ENCODE measurements at places on chromosomes 13 and 19. TPM values are rescaled to one million over a fixed set of nuclear protein-coding genes. Genes with fewer than 3 reads are reported as not detected.
A peak's percentile ranks its signal among the peaks of the same experiment; 100 is the strongest.

DMRTC2 gene
- total RNA-seq = not detected

LENG8 gene
- total RNA-seq = 209 TPM

ZSWIM9 gene
- total RNA-seq = 9.2 TPM

ATP7B gene
- 0.91 TPM for total RNA-seq

IGFL4 gene
- total RNA-seq = not detected

LILRA5 gene
- total RNA-seq = not detected

LSR gene
- total RNA-seq = 1.0 TPM

DNA sequence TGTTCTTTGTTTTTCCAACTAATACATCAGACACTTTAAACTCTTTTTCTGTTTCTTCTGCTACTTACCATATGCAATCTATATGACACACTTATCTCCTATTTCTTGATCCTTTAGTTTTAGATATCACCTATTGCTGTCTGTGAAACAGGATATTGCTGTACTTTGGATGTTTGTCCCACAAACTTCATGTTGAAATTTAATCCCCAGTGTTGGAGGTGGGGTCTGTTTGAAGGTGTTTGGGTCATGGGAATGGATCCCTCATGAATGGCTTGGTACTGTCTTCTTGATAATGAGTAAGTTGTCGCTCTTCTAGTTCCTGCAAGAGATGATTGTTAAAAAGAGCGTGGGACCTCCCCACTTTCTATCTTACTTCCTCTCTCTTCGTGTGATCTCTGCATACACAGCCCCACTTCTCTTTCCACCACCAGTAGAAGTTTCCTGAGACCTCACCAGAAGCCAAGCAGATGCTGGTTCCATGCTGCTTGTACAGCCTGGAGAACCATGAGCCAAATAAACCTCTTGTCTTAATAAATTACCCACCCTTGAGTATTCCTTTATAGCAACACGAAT lies 244.2 kb downstream of the NHLRC3 start:
- no peaks in the 10 kb centered on the region for H3K36me3 ChIP-seq
- H3K4me3 ChIP-seq = no peak overlapping the region
- no peak for DNase-seq
- no peaks in the 10 kb centered on the region for H3K4me1 ChIP-seq
- no peak overlapping the region for H3K27ac ChIP-seq

GRCh38 chr13:79459906-79460305 lies 21.0 kb upstream of the NDFIP2 start:
- peaks cover 27% of the 10 kb centered on the region for H3K36me3 ChIP-seq
- DNase-seq = no peak
- peak overlapping the region; percentile 10 for H3K27ac ChIP-seq

GRCh38 chr13:73820688-73821087 lies 313.5 kb downstream of the KLF12 start:
- H3K4me3 ChIP-seq = no peak overlapping the region
- no peak overlapping the region for H3K27ac ChIP-seq
- H3K4me1 ChIP-seq = peaks cover 10% of the 10 kb centered on the region

GRCh38 chr19:39200066-39200802 lies 3.5 kb downstream of the NCCRP1 start:
- H3K4me3 ChIP-seq = no peak overlapping the region
- H3K4me1 ChIP-seq = peaks cover 5% of the 10 kb centered on the region
- no peak for DNase-seq

GRCh38 chr19:46571495-46571894 lies 29.6 kb upstream of the CALM3 start:
- H3K36me3 ChIP-seq = no peaks in the 10 kb centered on the region
- no peak overlapping the region for H3K27ac ChIP-seq
- peak; percentile 13 for DNase-seq
- peaks cover 10% of the 10 kb centered on the region for H3K4me1 ChIP-seq
- no peak overlapping the region for H3K4me3 ChIP-seq

- H3K27ac ChIP-seq = no peak overlapping the region
- no peak for DNase-seq
- H3K4me1 ChIP-seq = peaks cover 44% of the 10 kb centered on the region
Observed at GRCh38 chr13:50069261-50069660, 54.0 kb downstream of the KCNRG start.

DNA sequence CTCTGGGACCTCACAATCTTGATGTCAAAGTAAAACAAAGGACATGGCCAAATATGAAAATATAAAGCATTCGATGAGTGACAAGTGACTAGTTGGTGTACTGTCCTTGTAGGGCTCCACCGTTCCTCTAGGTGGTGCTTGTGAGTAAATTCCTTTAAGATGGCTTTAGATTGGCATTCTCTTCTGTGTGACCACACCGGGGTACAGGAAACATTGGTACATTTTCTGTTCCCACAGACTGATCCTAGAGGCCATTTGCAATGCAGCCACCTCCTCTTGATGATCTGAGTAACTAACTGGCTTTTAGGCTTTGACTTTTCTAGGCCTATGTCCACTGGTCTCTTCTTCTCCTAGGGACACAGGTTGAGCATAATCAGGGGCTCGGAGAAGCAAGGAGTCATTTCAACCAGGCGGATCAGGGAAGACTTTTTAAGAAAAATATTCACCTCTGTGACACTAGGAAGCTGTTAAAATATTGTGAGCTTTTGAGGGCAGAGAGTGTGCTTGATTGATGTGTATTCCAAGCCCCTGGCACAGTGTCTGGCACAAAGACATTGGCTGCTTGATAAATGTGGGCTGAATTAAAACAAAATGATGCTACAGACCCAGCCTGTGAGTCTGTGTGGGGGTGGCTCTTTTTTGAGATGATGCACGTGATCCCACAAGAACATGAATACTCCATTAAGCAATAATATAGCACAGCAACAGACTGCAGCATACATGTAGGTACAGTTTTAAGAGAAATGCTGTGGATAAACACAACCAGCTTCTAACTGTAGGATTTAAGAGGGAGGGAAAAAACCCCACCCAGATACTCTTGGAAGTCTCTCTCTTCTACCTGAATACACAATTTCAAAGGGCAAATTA lies 21.0 kb downstream of the EPSTI1 start:
- H3K27me3 ChIP-seq = no peaks in the 10 kb centered on the region
- peak overlapping the region; percentile 64 for H3K27ac ChIP-seq
- no peak for DNase-seq
- peaks cover 51% of the 10 kb centered on the region for H3K36me3 ChIP-seq
- no peak overlapping the region for H3K4me3 ChIP-seq

GRCh38 chr19:48672994-48673393 lies at the start of gene NTN5:
TSS of gene NTN5 (minus strand) at chr19:48673017. CDS start at chr19:48670986, 2,031 bp downstream.
- no peak for DNase-seq
- H3K4me1 ChIP-seq = peaks cover 5% of the 10 kb centered on the region
- no peaks in the 10 kb centered on the region for H3K27me3 ChIP-seq
- H3K36me3 ChIP-seq = no peaks in the 10 kb centered on the region
- no peak within 1 kb of the TSS for H3K4me3 ChIP-seq

DNA sequence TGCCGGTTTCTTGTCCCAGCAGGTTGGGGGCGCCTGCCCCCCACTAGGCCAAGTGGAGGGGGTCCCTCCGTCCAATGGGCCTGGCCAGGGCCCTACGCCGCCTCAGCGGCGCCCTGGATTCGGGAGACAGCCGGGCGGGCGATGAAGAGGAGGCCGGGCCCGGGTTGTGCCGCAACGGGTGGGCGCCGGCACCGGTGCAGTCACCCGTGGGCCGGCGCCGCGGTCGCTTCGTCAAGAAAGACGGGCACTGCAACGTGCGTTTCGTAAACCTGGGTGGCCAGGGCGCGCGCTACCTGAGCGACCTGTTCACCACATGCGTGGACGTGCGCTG lies 6.2 kb downstream of the KCNJ14 start:
- H3K27me3 ChIP-seq = no peaks in the 10 kb centered on the region
- H3K36me3 ChIP-seq = peaks cover 15% of the 10 kb centered on the region
- no peak overlapping the region for H3K27ac ChIP-seq
- no peak overlapping the region for H3K4me3 ChIP-seq
- H3K4me1 ChIP-seq = peaks cover 3% of the 10 kb centered on the region

GRCh38 chr13:111114362-111115060 lies 599 bp upstream of the ARHGEF7 start:
- peak overlapping the region; percentile 83 for H3K4me3 ChIP-seq
- H3K4me1 ChIP-seq = peaks cover 13% of the 10 kb centered on the region
- peaks cover 78% of the 10 kb centered on the region for H3K27me3 ChIP-seq
- DNase-seq = no peak

DNA sequence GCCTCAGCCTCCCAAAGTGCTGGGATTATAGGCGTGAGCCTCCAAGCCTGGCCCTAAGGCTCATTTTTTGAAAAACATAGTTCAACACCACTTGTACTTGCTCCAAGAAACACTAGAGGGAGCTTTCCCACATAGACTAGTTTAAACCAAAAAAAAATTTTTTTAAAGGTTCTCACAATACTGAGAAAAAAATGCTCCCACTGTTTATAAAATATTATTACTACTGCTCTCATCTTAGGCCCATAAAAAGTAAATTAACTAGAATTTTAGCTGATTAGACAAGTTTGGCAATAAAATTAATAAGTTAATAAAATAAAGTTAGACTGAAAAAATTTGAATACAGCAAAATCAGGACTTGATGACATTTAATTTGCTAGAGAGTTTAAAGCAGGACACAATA lies 109.5 kb downstream of the TBC1D4 start:
- no peak for DNase-seq
- H3K27ac ChIP-seq = no peak overlapping the region
- H3K36me3 ChIP-seq = no peaks in the 10 kb centered on the region
- no peak overlapping the region for H3K4me3 ChIP-seq

DNA sequence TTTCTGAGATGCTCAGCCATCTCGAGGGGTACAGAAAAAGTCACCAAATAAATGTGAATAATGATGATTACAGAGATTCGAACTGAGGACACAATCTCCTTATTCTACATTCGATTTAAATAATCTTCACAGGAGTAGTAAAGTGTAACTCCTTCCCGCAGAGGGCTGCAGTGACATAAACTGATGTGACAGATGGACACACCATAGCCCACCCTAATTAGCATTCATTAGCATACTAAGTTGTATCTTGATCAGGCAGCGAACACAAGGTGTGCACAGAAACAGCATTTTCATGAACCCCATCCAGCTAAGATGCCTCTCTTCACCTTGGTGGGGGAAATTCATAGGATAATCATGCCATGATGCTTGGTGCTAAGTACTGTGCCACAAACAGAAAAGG lies 83.0 kb downstream of the TNFSF11 start:
- no peak overlapping the region for H3K4me3 ChIP-seq
- H3K4me1 ChIP-seq = peaks cover 2% of the 10 kb centered on the region
- H3K36me3 ChIP-seq = no peaks in the 10 kb centered on the region
- H3K27me3 ChIP-seq = peaks cover 59% of the 10 kb centered on the region

GRCh38 chr19:406135-406781 lies 2.7 kb downstream of the C2CD4C start:
- H3K27ac ChIP-seq = no peak overlapping the region
- H3K27me3 ChIP-seq = peaks cover 10% of the 10 kb centered on the region
- peaks cover 3% of the 10 kb centered on the region for H3K4me1 ChIP-seq
- DNase-seq = no peak
- H3K4me3 ChIP-seq = no peak overlapping the region

DNA sequence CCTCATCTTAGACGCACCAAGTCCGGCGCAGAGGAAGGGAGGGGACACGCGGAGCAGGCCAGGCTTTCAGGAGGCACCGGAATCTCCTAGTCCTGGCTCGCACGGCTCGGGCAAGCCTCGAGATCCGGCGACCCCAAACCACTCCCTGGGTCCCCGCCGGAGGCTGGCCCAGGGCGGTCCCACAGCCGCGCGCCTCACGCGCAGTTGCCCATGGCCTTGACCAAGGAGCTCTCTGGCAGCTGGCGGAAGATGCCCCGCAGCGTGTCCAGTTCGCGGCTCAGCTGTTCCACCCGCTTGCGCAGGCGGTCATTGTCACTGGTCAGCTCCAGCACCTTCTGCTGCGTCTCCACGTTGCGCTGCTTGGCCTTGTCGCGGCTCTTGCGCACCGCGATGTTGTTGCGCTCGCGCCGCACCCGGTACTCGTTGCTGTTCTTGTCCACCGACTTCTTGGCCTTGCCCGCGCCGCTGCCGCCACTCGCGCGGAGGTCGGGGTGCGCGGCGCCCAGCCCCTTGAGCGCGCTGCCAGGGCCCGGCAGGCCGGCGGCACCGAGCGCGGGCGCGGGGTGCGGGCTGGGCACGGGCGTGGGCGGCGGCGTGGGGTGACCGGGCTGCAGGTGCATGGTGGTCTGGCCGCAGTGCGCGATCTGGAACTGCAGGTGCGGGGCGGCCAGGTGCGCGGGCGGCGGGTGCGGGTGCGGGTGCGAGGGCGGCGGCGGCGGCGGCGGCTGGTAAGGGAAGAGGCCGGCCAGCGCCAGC lies 1.0 kb downstream of the CEBPA start:
- no peaks in the 10 kb centered on the region for H3K4me1 ChIP-seq
- H3K36me3 ChIP-seq = no peaks in the 10 kb centered on the region
- no peak overlapping the region for H3K4me3 ChIP-seq
- no peak overlapping the region for H3K27ac ChIP-seq
- DNase-seq = no peak

GRCh38 chr13:95258098-95258497 lies 43.2 kb downstream of the ABCC4 start:
- H3K4me1 ChIP-seq = peaks cover 4% of the 10 kb centered on the region
- H3K27ac ChIP-seq = no peak overlapping the region
- no peak for DNase-seq
- H3K4me3 ChIP-seq = no peak overlapping the region

DNA sequence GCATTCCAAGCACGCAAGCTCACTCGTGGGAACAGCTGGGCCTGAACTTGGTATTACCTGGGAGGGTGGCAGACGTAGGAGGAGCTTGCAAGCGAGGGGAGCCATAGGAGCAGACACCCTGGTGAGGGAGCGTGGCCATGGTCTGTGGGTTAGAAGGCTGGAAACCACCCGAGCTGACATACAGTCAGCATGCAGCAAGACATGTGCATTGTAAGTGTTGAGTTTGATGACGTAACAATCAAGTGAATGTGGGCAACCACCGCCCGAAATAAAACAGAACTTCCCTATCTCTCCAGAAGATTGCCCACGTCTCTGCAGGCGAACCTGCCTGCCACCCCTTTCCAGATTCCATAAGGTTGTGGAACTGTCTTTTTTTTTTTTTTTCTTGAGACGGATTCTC lies 26.8 kb downstream of the UBXN6 start:
- no peak overlapping the region for H3K4me3 ChIP-seq
- DNase-seq = no peak
- no peaks in the 10 kb centered on the region for H3K4me1 ChIP-seq
- H3K27me3 ChIP-seq = no peaks in the 10 kb centered on the region
- peaks cover 71% of the 10 kb centered on the region for H3K36me3 ChIP-seq

- H3K4me3 ChIP-seq = peak overlapping the region; percentile 89
- no peaks in the 10 kb centered on the region for H3K27me3 ChIP-seq
- no peak for DNase-seq
- peak overlapping the region; percentile 90 for H3K27ac ChIP-seq
- no peaks in the 10 kb centered on the region for H3K4me1 ChIP-seq
Observed at GRCh38 chr19:52896431-52897137, 851 bp downstream of the ZNF320 start.

DNA sequence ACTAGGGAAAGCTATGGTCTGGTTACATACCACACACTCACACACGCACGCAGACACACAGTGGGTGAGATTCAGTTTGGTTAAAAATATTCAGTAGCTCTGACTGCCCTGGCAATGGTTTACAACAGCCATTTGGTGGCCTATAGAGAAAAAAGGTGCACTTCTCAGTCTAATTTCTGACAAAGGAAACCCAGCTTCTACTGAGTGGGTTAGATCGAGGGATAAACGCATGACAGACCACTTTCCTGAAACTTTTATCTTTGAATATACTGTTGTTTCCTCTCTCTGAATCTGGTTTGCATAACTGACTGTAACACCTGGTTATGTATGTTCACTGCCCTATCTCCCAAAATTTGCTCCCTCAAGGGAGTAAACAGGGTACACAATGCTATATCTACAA lies 2.5 kb downstream of the LIG4 start:
- no peak overlapping the region for H3K4me3 ChIP-seq
- H3K27ac ChIP-seq = peak overlapping the region; percentile 24
- DNase-seq = no peak
